HCEC 1CT (cell line): ENCODE measurements at places on chromosomes 2 and 18.

DNA sequence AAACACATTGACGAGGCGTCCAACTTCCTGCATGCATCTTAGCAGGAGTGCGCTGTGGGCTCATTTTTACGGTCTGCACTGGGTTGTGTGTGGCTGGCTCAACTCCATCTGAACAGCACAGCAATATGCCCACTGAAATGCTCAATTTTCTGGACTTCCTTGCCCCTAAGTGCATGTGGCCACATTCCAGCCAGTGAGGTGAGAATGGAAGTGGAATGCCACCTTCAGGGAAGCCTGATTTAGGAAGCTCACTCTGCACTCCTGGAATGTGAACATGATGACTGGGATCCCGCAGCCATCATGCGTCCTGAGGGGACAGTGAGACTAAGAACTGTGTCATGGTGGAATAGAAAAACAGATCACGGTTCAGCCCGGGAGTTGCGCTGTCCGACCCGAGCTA, 76.2 kb downstream of the PSMG2 start:
- no peak for DNase-seq

DNA sequence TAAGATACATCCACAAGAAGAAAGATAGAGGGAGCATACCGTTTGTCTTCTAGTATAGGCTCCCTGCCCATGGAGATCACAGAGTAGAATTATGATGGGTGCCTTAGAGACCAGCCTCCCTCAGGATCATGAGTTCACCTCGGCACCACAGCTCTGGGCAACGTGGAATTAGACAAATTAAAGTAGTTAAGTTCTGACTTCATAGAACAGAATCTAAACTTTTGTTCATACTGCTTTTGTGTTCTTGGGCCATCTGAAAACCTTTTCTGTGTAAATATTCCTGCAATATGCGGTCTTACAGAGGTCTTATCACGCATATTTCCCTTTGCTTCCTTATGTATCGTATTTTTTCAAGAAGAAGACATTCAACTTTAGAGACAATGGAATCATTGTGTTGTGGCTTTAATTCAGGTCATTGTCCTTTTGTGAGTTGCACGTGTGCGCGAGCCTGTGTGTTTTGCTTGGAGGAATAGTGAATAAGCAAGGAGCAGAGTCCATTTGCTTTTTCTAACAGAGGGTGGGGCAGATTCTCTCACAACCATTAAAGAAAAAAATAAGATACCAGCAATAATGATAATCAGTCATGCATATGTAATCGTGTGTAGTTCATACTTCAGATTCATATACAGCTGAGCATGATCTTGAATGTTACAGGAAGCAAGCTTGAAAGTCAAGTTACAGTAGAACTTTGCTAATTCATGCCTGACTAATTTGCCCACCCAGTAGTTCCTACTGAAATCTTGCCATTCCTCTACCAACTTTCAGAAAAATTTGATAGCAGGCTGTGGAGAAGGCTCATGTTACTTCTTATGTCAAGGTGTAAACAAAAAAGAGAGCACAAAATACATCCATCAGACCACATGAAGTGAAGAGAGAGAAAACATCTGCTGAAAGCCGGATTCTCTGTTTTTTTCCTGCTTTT, 243.6 kb downstream of the NEDD4L start:
- no peak for DNase-seq

DNA sequence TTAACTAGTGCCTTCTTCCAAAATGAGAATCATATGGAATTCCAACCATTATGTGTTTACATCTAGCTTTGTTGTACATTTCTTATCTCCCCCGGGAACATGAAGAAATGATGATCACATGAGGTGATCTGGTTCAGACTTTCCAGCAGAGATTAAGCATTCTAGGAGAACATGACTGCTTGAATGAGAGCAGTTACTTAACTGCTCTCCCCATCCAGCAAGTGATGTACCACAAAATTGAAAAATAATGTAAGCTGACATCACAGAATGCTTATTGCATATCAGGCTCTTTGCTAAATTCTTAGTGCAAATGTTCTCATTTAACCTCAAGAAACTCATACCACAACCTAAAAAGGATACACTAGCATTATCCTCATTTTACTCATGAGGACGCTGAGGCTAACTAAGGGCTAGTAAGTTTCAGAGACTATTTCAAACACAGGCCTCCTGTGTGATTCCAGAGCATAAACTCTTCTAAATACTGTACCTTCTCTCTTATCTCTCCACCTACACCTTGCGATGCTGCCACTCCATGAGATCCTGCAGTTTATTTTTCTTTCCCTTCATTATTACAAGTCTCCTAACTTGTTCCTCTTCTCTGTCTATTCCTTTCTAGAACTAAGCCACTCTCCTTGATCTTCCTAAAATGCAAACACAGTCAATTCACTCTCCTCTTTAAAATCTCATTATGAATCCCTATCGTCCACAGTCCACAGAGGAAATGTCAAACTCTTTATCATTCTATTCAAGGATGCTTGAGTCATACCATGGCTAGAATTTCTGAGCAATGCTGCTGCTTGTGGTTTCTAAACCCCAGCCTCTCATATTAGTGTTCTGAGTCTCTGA, 1224.8 kb upstream of the ZEB2 start:
- DNase-seq, result peak; percentile 93

GRCh38 chr2:121151311-121152109, 133.5 kb downstream of the TFCP2L1 start:
- DNase-seq, result no peak

DNA sequence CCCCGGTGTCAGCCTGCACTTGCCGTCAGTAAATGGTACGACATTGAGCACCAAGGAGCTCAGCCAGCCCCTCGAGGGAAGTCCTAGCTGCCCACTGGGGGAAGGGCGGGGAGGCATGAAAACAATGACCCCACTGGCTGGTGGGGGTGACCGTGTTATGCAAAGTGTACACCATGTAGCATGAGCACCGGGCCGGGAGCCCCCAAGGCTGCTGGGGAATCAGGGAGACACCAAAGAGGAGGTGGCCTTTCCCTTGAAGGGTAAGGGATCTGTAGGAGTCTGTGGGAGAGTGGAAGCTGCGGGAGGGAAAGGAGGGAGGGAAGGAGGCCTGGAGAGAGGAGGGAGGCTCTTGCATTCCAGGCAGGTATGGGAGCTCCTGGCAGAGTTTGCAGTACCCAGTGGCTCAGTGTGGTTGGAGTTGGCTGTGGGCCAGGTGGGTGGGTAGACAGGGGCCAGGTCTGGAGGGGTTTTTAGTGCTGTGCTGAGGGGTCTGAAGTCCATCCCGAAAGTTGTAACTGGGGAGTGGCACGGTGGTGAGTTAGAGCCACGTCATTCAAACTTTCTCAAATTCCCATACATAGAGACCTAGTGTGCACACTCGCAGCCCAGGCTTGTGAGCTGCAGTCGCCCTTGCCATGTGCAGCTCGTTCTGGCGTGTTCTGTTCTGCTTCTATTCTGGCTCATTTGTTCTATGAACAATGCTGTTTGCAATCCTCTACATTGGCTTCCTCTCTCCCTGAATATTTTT, 22.4 kb downstream of the RRM2 start:
- DNase-seq, result no peak

DNA sequence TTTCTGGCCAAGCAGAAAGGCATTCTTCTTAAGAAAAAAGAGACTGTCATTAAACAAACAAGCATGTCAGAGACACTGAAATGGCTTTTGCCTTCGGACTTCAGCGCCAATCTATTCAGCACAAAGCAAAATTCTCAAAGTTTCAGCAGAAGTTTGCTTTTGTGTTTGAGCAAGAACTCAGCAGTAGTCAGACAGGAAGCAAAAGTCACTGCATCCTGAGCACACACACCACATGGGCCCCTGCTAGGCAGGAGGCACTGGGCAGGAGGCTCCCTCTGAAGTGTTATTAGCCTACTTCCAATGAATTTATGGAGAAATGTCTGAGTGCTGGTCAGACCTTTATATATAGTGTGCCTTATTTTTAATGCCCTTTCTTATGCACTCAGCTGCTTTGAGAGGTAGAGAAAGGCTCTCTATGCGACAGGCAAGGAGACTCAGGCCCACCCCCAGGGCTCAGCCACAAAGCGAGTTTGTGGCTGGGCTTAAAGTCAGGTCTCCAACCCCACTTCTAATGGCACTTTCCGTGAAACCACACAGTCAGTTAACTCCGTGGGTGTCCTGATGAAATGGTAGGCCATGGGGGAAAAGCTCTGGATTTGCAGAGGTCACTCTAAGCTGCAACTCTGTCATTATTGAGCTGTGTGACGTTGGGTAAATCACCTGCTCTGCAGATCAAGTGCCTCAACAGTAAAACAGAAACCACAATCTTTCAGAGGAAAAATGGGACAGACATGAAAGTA, 161.0 kb upstream of the TMEM200C start:
- DNase-seq, result peak; percentile 65

GRCh38 chr2:235293061-235293460, 200.8 kb upstream of the AGAP1 start:
- no peak for DNase-seq

- DNase-seq, result no peak
Measured at GRCh38 chr18:31040686-31041270, 1.8 kb downstream of the DSC3 start.

DNA sequence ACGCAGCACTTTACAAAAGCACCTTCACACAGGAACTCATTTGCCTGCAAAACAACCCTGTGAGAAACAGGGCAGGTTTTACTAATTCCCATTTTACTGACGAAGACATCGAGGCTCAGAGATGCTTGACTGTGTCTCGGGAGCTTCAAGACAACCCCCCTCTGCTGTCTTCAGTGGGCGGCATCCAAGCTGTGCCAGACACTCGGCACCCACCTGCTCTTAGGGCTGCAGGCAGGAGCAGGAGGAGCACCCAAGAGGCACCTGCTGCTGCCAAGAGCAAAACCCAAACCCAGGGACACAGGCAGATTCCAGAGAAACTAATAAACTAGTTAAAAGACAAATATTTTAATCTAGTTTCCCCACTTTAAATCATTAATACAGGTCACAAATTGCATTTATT, 67.9 kb downstream of the PPP4R1 start:
- DNase-seq, result no peak

- DNase-seq, result peak; percentile 37
Measured at GRCh38 chr2:36539631-36540030, 58.3 kb downstream of the FEZ2 start.

DNA sequence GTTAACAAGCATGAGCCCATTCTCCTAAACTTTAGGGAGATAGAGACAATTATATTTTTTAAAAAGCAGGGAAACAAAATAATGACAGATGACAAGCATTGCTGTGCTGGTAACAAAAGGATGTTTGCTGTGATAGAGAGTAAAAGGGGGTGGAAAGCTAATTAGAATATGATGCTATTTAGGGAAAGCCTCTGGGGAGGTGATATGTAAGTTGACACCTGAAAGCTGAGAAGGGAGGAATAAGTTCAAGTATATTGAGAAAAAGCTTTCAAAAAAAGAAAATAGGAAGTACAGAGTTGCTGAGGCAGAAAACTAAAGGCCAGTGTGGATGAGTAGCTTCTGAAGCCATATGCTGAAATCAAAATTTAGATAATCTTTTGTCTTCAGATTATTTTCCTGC, 565.2 kb upstream of the NRXN1 start:
- no peak for DNase-seq

- DNase-seq, result peak; percentile 34
Measured at GRCh38 chr2:54652540-54652939, 70.9 kb upstream of the EML6 start.

DNA sequence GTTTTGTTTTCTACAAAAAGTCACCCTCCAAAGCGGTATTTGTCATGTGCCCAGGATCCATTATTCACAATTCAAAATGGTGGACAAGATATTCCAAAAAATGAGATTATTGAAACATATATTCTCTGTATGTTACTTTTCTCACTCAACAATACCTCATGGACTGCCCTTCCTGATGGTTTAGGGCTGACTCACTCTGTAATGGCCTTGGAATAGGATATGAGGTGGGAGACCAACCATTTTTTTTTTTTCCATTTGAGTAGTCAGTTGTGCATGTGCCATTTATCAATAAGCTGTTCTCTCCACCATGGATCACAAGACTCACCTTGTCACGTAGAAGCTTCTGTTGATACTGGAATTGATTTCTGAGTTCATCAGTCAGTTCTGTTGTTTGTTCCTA, 64.5 kb downstream of the LYPD6 start:
- peak; percentile 40 for DNase-seq

DNA sequence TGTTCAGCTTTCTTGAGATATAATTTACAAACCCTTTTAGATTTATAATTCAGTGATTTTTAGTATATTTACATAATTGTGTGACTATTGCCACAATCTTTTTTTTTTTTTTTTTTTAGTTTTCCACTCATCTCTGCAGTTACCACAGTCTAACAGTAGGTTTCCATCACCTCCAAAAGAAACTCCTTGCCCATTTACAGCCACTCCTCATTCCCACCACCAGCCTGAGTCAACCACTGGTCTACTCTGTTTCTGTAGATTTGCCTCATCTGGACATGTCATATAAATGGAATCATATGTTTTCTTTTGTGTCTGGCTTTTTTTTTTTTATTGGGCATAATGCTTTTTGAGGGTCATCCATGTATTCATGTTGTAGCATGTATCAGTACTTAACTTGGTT, 16.1 kb downstream of the MTX2 start:
- peak; percentile 54 for DNase-seq

DNA sequence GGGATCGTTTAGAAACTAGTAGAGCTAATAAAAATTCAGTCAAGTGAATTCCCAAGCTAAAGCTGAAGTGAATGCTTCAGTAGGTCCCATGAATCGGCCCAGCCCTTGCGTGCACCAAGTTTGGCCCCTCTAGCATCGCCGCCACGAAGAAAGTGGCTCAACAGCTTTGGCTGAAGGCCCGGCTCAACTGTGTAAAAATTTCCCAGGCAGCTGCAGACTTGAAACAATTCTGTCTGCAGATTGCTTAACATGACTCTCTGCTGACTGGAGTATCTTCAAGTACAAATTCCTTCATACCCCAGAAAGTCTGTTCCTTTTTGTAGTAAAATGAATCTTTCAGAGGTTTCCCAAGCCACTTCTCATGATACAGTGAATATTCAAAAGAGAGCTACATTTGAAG, 32.7 kb downstream of the ALMS1 start:
- peak; percentile 67 for DNase-seq

- peak; percentile 97 for DNase-seq
Measured at GRCh38 chr2:61759005-61759404, 94.9 kb downstream of the FAM161A start.

- no peak for DNase-seq
Measured at GRCh38 chr2:28631514-28632206, 120.0 kb upstream of the PPP1CB start.

GRCh38 chr2:37829202-37829601, 95.9 kb upstream of the RMDN2 start:
- peak; percentile 99 for DNase-seq

GRCh38 chr2:158381205-158381604, 75.3 kb downstream of the CCDC148 start:
- no peak for DNase-seq

DNA sequence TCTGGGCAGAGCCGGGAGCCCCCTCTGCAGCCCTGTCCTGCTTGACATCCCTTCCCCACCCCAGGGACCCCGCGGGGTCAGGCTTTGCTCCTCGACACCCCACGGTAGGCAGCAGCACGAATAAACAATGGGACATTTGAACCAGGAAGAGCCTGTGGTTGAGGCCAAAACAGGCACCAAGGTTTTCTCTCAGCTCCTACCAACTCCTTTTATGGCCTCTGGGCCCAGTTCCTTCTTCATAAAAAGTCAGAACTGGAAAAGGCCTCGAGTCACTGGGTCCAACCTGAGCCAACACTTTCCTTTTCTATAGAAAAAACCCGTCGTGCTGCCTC, 20.6 kb downstream of the TEX44 start:
- DNase-seq, result peak; percentile 12
